ENCODE measurements at places on chromosomes 7 and 10. TPM values are rescaled to one million over a fixed set of nuclear protein-coding genes. Genes with fewer than 3 reads are reported as not detected.

The FANK1 gene
- 19.1 TPM for total RNA-seq

The STK31 gene
- total RNA-seq, result 0.83 TPM

The UPK3BL2 gene
- 6.0 TPM for total RNA-seq

The MAPK8 gene
- total RNA-seq, result 107 TPM

The SORCS1 gene
- 38.0 TPM for total RNA-seq

The PDK4 gene
- 24.5 TPM for total RNA-seq

The RARRES2 gene
- total RNA-seq, result 234 TPM

The LRRC18 gene
- total RNA-seq, result not detected

The NXPH1 gene
- total RNA-seq, result 17.1 TPM

The PON1 gene
- 0.61 TPM for total RNA-seq

The CALML3 gene
- not detected for total RNA-seq

The LRRC4 gene
- total RNA-seq, result 18.9 TPM

The NUPR2 gene
- 0.50 TPM for total RNA-seq

The SLC39A12 gene
- 46.9 TPM for total RNA-seq

The DNAJC12 gene
- 15.7 TPM for total RNA-seq

The TCAF2 gene
- total RNA-seq, result 2.3 TPM

The TMEM236 gene
- total RNA-seq, result 0.44 TPM

The GJC3 gene
- 12.6 TPM for total RNA-seq

The ADCYAP1R1 gene
- total RNA-seq, result 88.8 TPM

The VWDE gene
- 4.9 TPM for total RNA-seq

The TMED4 gene
- total RNA-seq, result 99.1 TPM

The VAX1 gene
- total RNA-seq, result not detected

The PSAP gene
- 882 TPM for total RNA-seq

The SHH gene
- 0.94 TPM for total RNA-seq

The CHAT gene
- total RNA-seq, result 0.61 TPM

The JCAD gene
- total RNA-seq, result 48.3 TPM

The ACTL6B gene
- 16.5 TPM for total RNA-seq

The PDZD8 gene
- 43.6 TPM for total RNA-seq

The CYP26A1 gene
- total RNA-seq, result 0.28 TPM

The STRA8 gene
- total RNA-seq, result not detected

The ACSM6 gene
- not detected for total RNA-seq

The CCDC186 gene
- total RNA-seq, result 25.8 TPM

The TUBAL3 gene
- total RNA-seq, result not detected

The SLC13A1 gene
- not detected for total RNA-seq

The ZNF479 gene
- not detected for total RNA-seq

The ATG9B gene
- total RNA-seq, result 3.6 TPM
